ENCODE measurements at places on chromosomes 5 and 9. TPM values are rescaled to one million over a fixed set of nuclear protein-coding genes. Genes with fewer than 3 reads are reported as not detected.

- H3K36me3 ChIP-seq, result no peaks in the 10 kb centered on the region
- no peak overlapping the region for H3K27ac ChIP-seq
- no peak overlapping the region for H3K4me3 ChIP-seq
- H3K27me3 ChIP-seq, result no peaks in the 10 kb centered on the region
Measured at GRCh38 chr5:151238303-151238741, 14.4 kb upstream of the CCDC69 start.

GRCh38 chr9:105188746-105189145, 55.7 kb upstream of the SLC44A1 start:
- no peak overlapping the region for H3K4me3 ChIP-seq
- H3K4me1 ChIP-seq, result peaks cover 7% of the 10 kb centered on the region
- no peak for DNase-seq
- H3K27ac ChIP-seq, result no peak overlapping the region
- H3K27me3 ChIP-seq, result no peaks in the 10 kb centered on the region

The SARDH gene
- total RNA-seq, result 67.3 TPM

- H3K36me3 ChIP-seq, result no peaks in the 10 kb centered on the region
- peak overlapping the region; percentile 65 for H3K4me3 ChIP-seq
- DNase-seq, result no peak
- peak overlapping the region; percentile 99 for H3K27ac ChIP-seq
- no peaks in the 10 kb centered on the region for H3K27me3 ChIP-seq
- H3K4me1 ChIP-seq, result no peaks in the 10 kb centered on the region
Measured at GRCh38 chr5:81971111-81971711, 612 bp upstream of the ATG10 start.

The SLC22A4 gene
- total RNA-seq, result 0.35 TPM

The GDA gene
- 42.7 TPM for total RNA-seq

DNA sequence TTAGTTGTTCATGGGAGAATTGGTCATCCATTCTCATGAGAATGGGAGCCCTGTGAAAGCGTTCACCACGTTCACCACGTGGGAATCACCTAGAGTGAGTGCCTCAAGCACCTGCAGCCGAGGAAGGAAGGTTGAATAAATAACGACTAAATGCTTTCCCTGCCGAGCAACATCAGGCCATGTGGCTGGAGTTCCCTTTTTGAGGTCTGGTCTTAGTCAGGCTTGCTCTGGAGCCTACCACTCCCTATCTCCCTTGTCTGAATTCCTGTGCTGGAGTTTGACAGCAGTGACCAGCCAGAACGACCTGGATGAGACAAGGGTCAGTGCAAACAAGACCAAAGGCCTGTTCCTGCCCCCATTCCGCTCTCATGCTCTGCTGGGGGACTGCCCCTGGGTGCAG, 28.5 kb downstream of the KCNMB1 start:
- H3K27me3 ChIP-seq, result no peaks in the 10 kb centered on the region
- no peaks in the 10 kb centered on the region for H3K4me1 ChIP-seq
- no peaks in the 10 kb centered on the region for H3K36me3 ChIP-seq
- no peak overlapping the region for H3K4me3 ChIP-seq
- no peak for DNase-seq

- no peak overlapping the region for H3K27ac ChIP-seq
- DNase-seq, result no peak
- peaks cover 6% of the 10 kb centered on the region for H3K36me3 ChIP-seq
Measured at GRCh38 chr5:173612948-173613347, 3.5 kb downstream of the BOD1 start.

- no peaks in the 10 kb centered on the region for H3K27me3 ChIP-seq
- no peak for DNase-seq
- H3K27ac ChIP-seq, result no peak overlapping the region
- no peaks in the 10 kb centered on the region for H3K4me1 ChIP-seq
- no peaks in the 10 kb centered on the region for H3K36me3 ChIP-seq
Measured at GRCh38 chr9:1759771-1760300, 255.3 kb upstream of the SMARCA2 start.

DNA sequence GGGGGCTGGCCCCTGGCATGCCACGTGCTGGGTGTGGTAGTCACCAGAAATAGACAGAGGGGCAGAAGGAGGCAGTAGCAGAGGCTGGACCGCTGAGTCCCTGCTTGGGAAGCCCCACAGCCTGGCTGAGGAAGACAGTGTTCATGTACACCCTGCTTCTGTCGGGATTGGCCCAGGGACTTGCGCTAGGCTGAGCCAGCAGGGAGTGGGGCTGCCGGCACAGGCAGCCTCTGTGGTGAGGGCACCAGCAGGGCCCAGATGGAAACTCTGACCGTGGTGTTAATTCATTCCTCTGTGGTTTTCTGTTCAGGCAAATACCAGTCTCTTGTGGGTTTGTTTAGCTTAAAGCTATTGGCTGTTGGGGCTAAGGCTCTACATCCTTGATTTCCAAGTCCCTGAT, 108.6 kb upstream of the RAD23B start:
- DNase-seq, result peak; percentile 50
- no peak overlapping the region for H3K4me3 ChIP-seq
- H3K4me1 ChIP-seq, result no peaks in the 10 kb centered on the region
- H3K27ac ChIP-seq, result no peak overlapping the region

DNA sequence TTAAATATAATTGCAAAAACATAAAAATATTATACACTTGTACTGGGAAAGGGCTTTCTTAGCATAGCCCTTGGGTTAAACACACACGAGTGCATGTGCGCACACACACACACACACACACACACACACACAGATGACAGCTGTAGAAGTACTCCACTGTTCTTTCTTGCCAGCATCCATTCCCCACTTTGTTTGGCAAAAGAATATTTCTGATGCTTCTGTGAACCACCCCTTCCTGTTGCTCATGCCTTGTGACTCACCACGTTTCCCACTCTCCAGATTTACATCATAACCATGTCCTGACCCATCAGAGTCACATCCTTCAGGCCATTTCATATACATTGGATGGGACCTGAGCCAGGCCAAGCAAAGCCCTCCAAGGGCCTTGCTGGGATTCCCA, 280.1 kb downstream of the DNAH5 start:
- DNase-seq, result no peak
- H3K4me3 ChIP-seq, result no peak overlapping the region
- H3K4me1 ChIP-seq, result no peaks in the 10 kb centered on the region
- H3K36me3 ChIP-seq, result no peaks in the 10 kb centered on the region
- H3K27ac ChIP-seq, result no peak overlapping the region

The ECM2 gene
- total RNA-seq, result 27.1 TPM

The KCTD16 gene
- total RNA-seq, result 0.02 TPM

GRCh38 chr5:78984439-78985115, 533 bp downstream of the ARSB start:
- H3K36me3 ChIP-seq, result no peaks in the 10 kb centered on the region
- peak overlapping the region; percentile 85 for H3K4me3 ChIP-seq
- H3K27me3 ChIP-seq, result no peaks in the 10 kb centered on the region
- H3K27ac ChIP-seq, result peak overlapping the region; percentile 95
- H3K4me1 ChIP-seq, result no peaks in the 10 kb centered on the region
- DNase-seq, result peak; percentile 89

DNA sequence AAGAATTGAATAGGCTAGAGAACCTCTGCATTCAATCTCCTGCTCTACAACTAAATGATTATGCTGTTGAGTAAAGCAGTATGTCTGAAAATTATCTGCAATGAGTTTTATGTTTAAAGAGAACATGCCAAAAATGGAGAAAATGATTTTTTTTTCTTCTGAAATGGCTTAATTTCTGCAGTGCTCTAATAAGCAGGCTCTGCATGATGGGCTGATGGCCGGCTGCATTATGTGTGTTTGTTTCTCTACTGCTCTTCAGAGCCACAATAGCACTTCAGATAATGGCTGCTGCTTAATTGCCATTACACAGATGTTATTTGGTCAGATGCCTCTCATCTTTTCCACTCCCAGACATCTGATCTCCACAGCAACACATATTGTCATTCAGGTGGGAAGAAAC, 286.4 kb upstream of the DMAC1 start:
- no peak for DNase-seq
- H3K27ac ChIP-seq, result no peak overlapping the region
- no peaks in the 10 kb centered on the region for H3K27me3 ChIP-seq
- no peaks in the 10 kb centered on the region for H3K36me3 ChIP-seq
- H3K4me3 ChIP-seq, result no peak overlapping the region
- H3K4me1 ChIP-seq, result no peaks in the 10 kb centered on the region

The NUTM2G gene
- total RNA-seq, result not detected

- H3K36me3 ChIP-seq, result no peaks in the 10 kb centered on the region
- DNase-seq, result no peak
- no peak overlapping the region for H3K27ac ChIP-seq
Measured at GRCh38 chr9:127030814-127031740, 91.4 kb downstream of the ANGPTL2 start.

DNA sequence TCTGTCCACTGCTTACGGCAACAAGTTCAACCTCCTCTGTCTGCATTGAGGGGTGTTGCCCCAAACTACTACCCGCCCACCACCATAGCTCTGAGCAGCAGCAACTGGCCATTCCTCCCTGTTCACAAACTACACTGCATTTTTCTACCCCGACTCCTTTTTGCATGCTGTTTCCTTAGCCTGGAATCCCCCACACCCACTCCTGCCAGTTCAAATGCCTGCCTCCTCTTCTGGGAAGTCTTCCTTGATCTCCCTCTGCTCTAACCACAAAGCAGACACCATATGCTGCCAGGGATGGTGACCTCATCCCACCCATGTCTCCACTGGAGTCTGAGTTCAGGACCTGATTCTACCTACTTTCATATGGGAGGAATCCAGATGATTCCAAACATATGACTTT, 13.3 kb downstream of the ALDH1B1 start:
- H3K4me3 ChIP-seq, result no peak overlapping the region
- H3K36me3 ChIP-seq, result no peaks in the 10 kb centered on the region
- H3K4me1 ChIP-seq, result no peaks in the 10 kb centered on the region
- no peaks in the 10 kb centered on the region for H3K27me3 ChIP-seq
- H3K27ac ChIP-seq, result no peak overlapping the region

DNA sequence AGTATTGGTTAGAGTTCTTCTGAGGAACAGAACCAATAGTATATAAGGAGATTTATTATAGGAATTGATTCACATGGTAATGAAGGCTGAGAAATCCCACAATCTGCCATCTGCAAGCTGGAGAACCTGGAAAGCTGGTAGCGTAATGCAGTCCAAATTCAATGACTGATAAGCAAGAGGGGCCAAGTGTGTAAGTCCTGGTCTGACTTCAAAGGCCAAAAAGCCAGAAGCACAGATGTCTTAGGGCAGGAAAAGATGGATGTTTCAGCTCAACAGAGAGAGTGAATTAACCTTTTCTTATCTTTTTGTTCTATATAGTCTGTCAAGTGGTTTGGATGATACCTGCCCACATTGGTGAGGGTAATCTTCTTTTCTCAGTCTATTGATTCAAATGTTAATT, 146.4 kb downstream of the FGF10 start:
- H3K27me3 ChIP-seq, result no peaks in the 10 kb centered on the region
- DNase-seq, result no peak
- no peaks in the 10 kb centered on the region for H3K36me3 ChIP-seq
- H3K27ac ChIP-seq, result no peak overlapping the region
- H3K4me1 ChIP-seq, result no peaks in the 10 kb centered on the region

- H3K27me3 ChIP-seq, result no peaks in the 10 kb centered on the region
- H3K27ac ChIP-seq, result no peak overlapping the region
- DNase-seq, result no peak
- no peak overlapping the region for H3K4me3 ChIP-seq
- H3K4me1 ChIP-seq, result no peaks in the 10 kb centered on the region
- no peaks in the 10 kb centered on the region for H3K36me3 ChIP-seq
Measured at GRCh38 chr9:79779901-79780300, 208.1 kb downstream of the TLE4 start.

- DNase-seq, result no peak
- H3K27me3 ChIP-seq, result no peaks in the 10 kb centered on the region
- H3K27ac ChIP-seq, result no peak overlapping the region
- H3K4me1 ChIP-seq, result no peaks in the 10 kb centered on the region
- no peak overlapping the region for H3K4me3 ChIP-seq
Measured at GRCh38 chr9:87020169-87020950, 73.1 kb upstream of the GAS1 start.

The AIF1L gene
- total RNA-seq, result 0.63 TPM

The SAPCD2 gene
- not detected for total RNA-seq

DNA sequence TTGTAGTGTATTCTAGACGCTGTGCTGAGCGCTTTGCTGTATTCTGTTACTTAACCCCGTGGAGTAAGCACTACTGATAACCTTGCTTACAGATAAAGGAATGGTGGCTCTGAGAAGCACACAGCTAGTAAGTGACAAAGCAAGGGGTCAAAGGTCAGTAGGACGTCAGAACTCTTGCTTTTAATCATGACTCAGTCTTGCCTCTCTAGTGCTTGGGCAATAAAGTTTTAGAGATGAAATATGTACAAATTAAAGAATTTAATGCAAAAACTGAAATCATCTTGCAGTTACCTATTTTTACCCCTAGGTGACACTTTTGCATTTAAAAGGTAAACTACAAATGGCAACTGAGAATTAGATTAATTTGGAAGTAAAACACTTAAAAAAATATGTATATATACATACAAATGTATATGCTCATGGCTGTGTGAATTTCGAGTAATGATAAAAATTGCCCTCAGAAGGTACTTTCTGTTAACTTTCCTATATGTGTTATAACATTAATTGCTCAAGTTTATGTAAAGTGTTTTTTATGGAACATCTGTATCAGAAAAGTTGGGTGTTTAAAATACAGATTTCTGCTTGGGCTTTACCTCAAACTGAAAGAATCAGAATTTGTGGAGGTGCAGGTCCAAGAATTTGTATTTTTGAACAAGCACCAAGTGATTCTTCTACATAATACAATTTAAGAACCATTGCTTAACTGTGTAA, 175.1 kb upstream of the DAB2 start:
- H3K4me1 ChIP-seq, result no peaks in the 10 kb centered on the region
- no peak overlapping the region for H3K27ac ChIP-seq
- no peak overlapping the region for H3K4me3 ChIP-seq
- no peaks in the 10 kb centered on the region for H3K36me3 ChIP-seq
- H3K27me3 ChIP-seq, result no peaks in the 10 kb centered on the region
- DNase-seq, result no peak

The SPINK4 gene
- not detected for total RNA-seq

- no peaks in the 10 kb centered on the region for H3K27me3 ChIP-seq
- no peaks in the 10 kb centered on the region for H3K36me3 ChIP-seq
- no peak overlapping the region for H3K4me3 ChIP-seq
Measured at GRCh38 chr9:87088192-87088591, 140.9 kb upstream of the GAS1 start.

The COL27A1 gene
- 11.8 TPM for total RNA-seq

DNA sequence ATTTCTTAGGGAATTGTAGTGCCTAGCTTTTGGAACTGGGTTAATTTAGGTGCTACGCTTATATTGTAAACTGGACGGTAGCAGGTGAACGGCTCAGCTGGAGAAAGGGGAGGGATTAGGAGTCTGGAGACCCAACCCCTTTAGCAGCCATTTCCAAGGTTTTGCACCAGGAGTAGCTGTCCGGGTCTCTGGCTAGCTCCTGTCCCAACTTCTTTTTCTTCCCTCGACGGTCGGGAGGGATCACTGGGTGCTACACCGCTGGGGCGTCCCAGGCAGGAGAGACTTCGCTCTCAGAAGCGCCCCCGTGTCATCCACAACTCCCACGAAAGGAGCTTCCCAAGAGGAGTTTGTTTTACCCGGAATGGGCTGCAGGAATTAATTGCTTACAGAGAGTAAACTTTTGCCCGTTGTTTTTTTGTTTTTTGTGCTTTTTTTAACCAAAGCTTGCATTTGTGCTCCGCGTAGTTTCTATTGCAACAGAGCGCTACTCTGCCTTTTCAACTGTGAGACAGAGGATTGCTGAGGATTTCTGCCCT, 1640.9 kb upstream of the C9orf72 start:
- no peak overlapping the region for H3K27ac ChIP-seq
- H3K36me3 ChIP-seq, result no peaks in the 10 kb centered on the region
- H3K27me3 ChIP-seq, result no peaks in the 10 kb centered on the region
- H3K4me1 ChIP-seq, result no peaks in the 10 kb centered on the region

- H3K27ac ChIP-seq, result no peak within 1 kb of the TSS
- no peaks in the 10 kb centered on the region for H3K36me3 ChIP-seq
- no peaks in the 10 kb centered on the region for H3K27me3 ChIP-seq
- no peak within 1 kb of the TSS for H3K4me3 ChIP-seq
- no peaks in the 10 kb centered on the region for H3K4me1 ChIP-seq
Measured at GRCh38 chr5:138274189-138274853, at the start of gene GFRA3. TSS of gene GFRA3 (minus strand) at chr5:138274621. CDS start at chr5:138274424, 197 bp downstream.
